Hematopoietic multipotent progenitor cell treated with erythropoietin and hydrocortisone succinate and interleukin-3 and kit ligand, for 17 days (in vitro differentiated cells): ENCODE measurements at places on chromosomes 12 and 14.

- no peak for DNase-seq
Measured at GRCh38 chr14:94119071-94119470, 8.5 kb downstream of the IFI27 start.

DNA sequence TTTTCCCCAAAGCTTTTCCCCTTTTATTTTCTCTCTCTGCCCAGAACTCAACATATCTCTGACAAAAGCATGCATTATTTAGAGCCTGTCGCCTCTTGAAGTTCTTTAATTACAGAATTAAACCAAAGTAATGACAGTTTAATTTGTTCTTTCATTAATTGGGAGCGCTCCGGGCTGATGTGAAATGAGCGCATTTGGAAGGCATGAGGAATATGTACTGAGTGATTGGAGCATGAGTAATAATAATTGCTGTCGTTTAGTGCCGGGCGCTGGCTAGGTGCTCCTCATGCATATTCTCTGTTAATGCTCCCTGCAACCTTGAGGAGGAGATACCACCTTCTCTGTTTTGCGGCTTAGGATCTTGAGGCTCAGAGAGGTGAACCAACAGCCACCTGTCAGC is 120.5 kb downstream of the SLC25A47 start:
- DNase-seq, result no peak

DNA sequence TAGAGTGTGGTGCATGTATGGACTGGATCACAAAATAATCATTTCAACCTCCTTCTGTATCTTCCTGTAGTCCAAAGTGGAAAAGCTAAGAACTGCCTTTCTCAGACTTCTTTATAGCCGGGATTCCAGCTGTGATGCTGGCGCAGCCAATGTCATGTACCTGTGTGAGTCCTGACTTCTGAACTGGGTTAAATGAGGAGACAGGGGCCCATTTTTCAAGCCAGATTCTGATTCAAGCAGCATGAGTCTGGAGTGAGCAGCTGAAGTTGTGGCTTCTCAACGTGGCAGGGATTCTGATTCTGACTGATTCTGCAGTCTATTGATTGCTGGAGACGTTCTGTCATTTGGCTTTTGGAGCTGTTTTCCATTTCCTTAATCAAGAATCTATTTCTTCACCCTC is 111.2 kb downstream of the ST8SIA1 start:
- no peak for DNase-seq

GRCh38 chr12:94676031-94676641 is 25.8 kb upstream of the TMCC3 start:
- DNase-seq, result no peak

DNA sequence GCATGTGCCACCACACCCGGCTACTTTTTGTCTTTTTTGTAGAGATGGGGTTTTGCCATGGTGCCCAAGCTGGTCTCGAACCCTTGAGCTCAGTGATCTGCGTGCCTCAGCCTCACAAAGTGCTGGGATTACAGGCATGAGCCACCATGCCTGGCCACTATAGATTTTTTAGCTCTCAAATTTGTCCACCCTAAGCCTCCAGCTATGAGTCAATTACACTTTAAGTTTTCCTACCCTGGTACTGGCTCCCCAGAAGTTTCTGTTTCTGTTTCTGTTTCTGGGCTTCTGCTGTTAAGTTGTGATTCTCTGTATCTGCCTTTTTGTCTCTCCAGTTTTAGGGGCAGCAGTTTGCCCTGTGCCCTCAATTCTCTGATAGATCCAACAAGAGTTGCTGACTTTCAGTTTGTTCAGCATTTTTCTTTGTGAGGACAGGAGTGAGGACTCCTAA is 4.4 kb upstream of the TINF2 start:
- DNase-seq, result no peak

- DNase-seq, result no peak
Measured at GRCh38 chr14:69593018-69593677, 18.2 kb upstream of the SUSD6 start.

DNA sequence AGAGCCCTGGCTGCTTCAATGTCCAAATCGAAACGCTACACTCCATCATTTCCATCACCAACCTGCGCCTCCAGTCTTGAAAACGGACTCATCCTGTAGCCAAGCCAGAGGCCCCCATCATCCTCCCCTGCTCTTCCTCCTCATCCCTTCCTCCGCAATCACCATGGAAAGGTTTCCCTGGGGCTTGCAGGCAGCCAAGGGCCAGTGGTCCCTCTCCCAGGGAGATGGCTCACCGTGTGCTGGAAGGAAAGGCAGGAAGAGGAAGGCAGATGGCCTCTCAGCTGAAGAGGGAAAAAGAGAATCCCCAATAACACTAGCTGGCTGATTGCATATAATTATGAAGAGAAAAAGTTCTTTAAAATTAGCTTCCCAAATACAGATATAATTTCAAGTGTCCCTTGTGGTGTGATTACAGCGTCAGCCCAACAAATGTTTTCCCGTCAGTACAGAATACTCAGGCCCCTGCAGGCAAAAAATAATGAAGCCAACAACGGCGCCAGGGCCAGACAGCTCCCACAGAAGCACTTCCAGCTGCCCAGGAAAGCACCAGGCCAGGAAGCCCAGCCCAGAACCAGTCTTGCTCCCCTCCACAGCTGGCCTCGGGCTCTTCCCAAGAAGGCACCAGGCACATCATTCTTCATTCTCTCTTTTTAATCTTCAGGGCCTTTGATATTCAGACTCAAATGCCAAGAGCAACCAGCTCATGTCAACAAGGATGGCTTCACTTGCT is 24.7 kb downstream of the ITPK1 start:
- DNase-seq, result no peak

DNA sequence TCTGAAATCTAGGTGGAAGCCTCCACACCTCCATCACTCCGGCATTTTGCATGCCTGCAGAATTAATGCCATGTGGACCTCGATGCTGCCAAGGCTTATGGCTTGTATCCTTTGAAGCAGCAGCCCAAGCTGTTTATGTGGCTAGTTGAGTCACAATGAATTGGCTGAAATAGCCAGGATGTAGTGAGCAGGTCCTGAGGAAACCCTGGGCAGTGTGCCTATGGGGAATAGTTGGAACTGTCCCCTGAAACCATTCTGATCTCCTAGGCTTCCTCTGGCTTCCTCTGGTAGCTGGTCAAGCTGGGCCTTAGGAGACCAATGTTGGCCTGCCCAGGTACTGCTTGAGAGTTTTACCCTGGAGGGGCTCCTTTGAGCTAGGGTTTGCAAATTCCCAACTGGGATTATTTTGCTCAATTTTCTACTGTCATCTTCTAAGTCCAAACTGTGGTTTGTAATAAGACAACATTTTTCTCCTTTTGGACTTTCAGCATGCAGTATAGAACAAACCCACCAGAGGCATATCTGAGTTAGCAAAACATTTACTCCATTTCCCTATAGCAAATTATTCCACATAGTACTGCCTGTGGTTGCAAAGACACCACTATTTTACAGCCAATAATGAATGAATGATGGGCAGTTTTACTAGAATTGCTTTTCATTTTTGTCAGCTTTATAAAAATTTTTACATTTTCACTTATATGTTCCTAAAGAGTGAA is 85.1 kb upstream of the AMIGO2 start:
- DNase-seq, result no peak

DNA sequence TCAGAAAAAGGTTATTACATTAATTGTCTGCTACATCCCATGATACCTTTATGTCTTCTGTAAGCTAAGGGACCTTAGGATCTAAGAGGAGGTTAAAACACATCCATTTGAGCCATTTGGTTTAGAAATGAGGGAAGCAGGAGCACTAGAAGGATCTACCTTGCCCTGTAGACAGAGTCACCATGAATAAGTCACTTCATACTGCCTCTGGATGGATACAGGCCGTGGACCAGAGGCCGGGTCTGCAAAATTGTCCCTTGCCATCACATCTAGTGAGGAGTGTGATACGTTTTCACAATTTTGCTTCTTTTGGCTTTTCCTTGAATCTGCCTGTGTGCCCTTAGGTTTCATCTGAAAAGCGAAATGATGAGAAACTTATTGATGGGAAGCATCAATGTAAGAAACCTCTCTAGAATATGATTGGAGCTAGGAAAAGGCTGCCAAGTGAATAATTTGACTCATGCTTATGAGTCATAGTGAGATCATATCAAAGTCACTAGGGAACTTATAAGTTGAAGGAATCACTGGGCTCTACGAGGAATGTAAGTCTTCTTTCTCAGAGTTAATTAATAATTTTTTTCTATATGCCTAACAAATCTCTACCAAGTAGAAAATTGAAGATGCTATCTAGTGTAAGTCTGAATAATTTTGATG is 10.8 kb downstream of the GLRX5 start:
- DNase-seq, result peak; percentile 91

DNA sequence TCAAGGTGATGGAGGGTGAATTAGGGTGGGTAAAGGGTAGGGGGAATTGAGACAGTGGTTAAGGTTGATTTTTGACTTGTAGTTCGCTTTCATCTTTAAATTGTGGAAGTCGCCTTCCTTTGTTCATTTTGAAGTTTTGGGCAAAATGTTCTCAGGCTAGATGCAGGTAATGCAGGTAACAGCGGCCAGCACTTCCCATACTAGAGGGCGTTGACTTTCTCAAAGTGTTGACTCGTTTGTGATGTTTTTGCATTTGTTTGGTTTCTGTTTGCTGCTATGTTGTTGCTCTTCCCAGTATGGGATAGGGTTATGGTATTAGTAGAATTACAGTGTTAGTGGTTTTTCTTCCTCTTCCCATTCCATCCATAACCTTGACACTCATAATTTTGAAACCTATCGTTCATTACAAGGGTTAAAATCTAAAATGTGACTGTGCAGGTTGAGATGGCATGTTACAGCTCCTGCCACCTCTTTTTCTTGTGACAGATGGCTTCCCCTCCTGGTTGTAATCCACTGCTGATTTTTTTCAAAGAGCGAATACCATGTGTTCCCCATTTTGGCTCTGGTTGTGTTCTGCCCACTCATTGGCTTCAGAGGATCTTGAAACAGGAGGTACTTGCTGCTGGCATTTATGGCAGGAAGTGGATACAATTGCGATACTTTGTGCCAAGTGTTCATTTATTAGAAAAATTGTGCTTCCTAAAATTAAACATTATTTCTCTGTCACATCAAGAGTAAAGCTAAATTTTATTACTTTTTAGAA is 57.1 kb downstream of the ERC1 start:
- DNase-seq, result no peak

DNA sequence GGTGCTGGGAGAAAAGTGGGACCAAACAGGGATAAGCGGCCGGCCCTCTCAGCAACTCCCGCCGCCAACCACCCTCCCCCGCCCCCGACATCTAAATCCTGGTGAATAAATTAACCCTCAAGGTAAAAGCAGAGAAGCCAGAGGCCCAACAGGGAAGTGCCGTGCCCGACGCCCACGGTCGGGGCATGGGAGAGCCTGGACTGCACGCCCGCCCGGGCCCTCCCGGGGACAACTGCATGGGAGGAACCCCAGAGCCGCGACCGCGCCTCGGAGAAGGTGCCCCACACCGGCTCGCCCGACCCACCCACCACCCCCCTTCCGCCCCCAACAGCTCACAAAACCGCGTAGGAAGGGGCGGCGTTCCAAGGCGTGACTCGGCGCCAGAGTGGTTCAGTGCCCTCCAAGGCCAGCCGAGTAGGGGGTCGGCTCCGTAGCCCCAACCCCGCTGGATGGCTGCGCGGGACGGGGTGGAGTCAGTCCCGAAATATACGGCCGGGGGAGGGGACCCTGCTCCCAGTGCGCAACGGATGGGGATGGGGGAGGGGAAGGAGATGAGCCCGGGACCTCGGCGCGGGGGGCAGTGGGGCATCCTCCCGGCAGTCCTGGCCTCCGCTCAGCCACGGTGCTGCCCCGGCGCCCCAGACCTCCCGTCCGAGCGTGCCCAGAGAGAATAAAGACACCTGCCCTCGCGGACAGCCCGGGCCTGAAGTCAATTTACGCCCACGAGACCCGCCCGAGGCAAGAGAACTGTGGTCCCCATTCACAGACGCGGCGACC is 732 bp downstream of the SLC25A29 start:
- no peak for DNase-seq

- no peak for DNase-seq
Measured at GRCh38 chr14:61647704-61648103, 47.6 kb upstream of the HIF1A start.

GRCh38 chr12:106955377-106956047 is at the start of gene TMEM263:
Gene TMEM263, plus strand, starts transcription at chr12:106955907. Its CDS starts 11,210 bp downstream, at chr12:106967117.
- DNase-seq, result peak; percentile 68

DNA sequence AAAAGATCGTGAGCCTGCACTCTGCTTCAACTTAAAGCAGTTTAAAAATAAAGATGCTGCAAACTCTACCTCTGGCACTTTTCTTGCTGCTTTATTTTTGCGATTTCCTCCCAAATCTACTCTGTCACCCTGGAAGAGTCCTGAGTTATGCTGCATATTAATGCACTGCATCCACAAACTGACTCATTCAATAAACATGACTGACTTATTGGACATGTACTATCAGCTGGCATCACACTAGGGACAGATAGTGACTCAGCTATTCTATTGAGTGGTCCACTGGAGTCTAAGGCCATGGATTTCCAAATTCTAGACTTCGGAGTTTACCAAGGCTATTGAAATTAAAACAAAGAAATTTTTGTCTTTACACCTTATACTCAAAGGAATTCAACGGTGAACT is 90.7 kb upstream of the PTPRR start:
- DNase-seq, result no peak

GRCh38 chr12:83077041-83077440 is 390.3 kb downstream of the TMTC2 start:
- no peak for DNase-seq

GRCh38 chr12:59787610-59788009 is 191.8 kb downstream of the SLC16A7 start:
- no peak for DNase-seq

DNA sequence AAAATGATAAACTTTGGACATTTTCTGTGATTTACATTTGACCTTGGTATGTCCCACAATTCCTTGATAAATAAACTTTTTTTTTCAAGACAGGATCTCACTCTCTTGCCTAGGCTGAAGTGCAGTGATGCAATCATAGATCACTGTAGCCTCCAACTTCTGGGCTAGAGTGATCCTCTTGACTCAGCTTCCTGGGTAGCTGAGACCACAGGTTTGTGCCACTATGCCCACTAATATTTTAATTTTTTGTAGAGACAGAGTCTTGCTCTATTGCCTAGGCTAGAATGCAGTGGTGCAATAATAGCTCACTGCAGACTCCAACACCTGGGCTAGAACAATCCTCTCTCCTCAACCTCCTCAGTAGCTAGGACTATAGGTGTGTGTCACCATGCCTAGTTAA is 79.1 kb upstream of the PTGDR start:
- no peak for DNase-seq

GRCh38 chr14:65349100-65349499 is 63.4 kb upstream of the FUT8 start:
- no peak for DNase-seq

DNA sequence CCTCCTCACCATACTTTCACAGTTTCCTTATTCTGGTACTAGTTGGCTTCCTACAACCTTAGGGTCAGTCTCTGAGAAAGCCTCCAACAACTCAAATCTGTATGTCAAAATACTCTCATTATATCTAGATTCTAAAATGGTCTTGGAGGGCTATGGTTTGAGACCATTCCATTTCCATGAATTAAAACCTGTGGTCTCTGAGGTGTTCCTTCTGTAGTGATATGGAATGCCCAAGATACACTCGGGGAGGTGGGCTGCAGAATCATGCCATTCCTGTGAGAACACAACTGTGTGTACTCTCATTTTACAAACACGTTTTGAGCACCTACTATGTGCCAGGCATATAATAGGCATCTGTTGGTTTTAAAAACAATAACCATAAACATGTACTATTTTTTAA is 74.0 kb downstream of the FERMT2 start:
- no peak for DNase-seq

- peak; percentile 31 for DNase-seq
Measured at GRCh38 chr12:14771651-14772137, 31.6 kb downstream of the WBP11 start.

- no peak for DNase-seq
Measured at GRCh38 chr14:58946431-58946830, 242.0 kb upstream of the DAAM1 start.
